ENCODE measurements at places on chromosomes 7 and 10. TPM values are rescaled to one million over a fixed set of nuclear protein-coding genes. Genes with fewer than 3 reads are reported as not detected.

The NAT16 gene
- total RNA-seq: not detected

The SPDYE5 gene
- total RNA-seq: 0.92 TPM

- peak; percentile 34 for ATAC-seq
These were observed 60.8 kb upstream of the SORCS3 start for GRCh38 chr10:104580321-104580720.

The UBE2H gene
- total RNA-seq: 114 TPM
